ENCODE measurements at places on chromosomes 16 and 17. TPM values are rescaled to one million over a fixed set of nuclear protein-coding genes. Genes with fewer than 3 reads are reported as not detected.
A peak's percentile ranks its signal among the peaks of the same experiment; 100 is the strongest.

- no peaks in the 10 kb centered on the region for H3K36me3 ChIP-seq
- H3K4me3 ChIP-seq: no peak overlapping the region
- no peak overlapping the region for H3K27ac ChIP-seq
- DNase-seq: no peak
- H3K27me3 ChIP-seq: no peaks in the 10 kb centered on the region
- H3K4me1 ChIP-seq: no peaks in the 10 kb centered on the region
Measured at GRCh38 chr16:9002042-9002441, 38.3 kb upstream of the USP7 start.

The ACSM5 gene
- total RNA-seq: not detected

DNA sequence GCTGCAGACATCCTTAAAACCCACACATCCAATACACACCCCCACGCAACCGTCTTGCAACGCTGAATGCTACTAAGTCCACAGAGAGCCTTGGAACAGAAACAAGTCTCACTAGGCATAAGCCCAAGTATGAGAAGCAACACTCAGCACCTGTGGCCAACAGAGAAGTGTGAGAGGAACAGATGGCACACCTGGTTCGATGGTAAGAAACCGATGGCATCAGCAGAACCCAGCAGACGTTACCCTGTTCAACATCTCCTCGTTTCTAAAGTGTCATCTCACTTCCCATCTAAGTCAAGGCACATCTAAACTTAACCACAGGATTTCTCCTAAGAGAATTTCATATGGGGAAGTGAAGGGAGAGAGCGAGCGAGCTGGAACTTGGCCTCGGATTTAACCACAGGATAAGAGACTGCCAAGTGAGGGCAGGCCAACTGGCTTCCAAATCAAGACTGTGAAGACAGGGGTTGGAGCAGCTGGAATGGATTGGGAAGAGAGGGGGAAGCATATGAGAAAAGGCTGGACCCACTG lies 41.0 kb downstream of the NXPH3 start:
- peaks cover 59% of the 10 kb centered on the region for H3K36me3 ChIP-seq
- no peak overlapping the region for H3K4me3 ChIP-seq
- DNase-seq: no peak
- no peak overlapping the region for H3K27ac ChIP-seq
- no peaks in the 10 kb centered on the region for H3K27me3 ChIP-seq

DNA sequence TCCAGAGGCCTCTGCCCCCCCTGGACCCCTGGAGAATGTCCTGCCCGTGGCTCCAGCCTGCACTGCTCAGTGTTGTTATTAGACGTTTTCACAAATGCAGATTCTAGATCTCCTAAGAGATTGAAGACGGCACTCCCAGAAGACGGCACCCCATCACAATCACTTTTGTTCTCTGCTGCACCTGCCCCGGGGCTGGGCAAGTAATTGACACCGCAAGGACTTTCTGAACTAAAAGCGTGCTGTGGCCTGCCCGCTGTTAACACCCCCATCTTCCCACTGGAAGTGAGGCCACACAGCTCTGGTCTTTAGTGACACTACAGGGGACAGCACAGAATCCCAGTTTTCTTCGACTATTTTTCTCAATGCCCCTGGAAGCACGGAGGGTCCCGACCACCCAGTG lies 256.9 kb downstream of the ENGASE start:
- no peak for DNase-seq
- H3K4me3 ChIP-seq: no peak overlapping the region
- no peaks in the 10 kb centered on the region for H3K36me3 ChIP-seq

DNA sequence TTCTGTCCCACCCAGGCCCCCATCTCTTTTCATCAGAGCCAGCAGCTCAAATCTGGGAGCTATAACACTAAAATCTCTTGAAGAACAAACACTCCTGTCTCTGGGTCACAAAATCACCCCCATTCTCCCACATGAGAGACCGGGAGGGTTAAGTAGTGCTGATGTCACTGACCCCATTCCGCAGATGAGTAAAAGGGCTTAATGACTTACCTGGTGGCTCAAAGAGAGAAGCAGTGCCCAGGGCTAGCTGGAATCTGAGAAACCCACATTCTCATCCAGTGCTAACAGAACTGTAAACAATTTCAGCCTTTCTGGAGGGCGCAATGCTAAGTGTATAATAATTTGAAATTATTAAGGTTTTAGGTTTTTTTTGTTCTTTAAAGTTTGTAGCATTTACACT lies 26.3 kb upstream of the LHX1 start:
- no peaks in the 10 kb centered on the region for H3K4me1 ChIP-seq
- H3K27me3 ChIP-seq: no peaks in the 10 kb centered on the region
- H3K36me3 ChIP-seq: no peaks in the 10 kb centered on the region
- no peak overlapping the region for H3K27ac ChIP-seq
- H3K4me3 ChIP-seq: no peak overlapping the region

The SOST gene
- not detected for total RNA-seq

The KRT32 gene
- not detected for total RNA-seq

DNA sequence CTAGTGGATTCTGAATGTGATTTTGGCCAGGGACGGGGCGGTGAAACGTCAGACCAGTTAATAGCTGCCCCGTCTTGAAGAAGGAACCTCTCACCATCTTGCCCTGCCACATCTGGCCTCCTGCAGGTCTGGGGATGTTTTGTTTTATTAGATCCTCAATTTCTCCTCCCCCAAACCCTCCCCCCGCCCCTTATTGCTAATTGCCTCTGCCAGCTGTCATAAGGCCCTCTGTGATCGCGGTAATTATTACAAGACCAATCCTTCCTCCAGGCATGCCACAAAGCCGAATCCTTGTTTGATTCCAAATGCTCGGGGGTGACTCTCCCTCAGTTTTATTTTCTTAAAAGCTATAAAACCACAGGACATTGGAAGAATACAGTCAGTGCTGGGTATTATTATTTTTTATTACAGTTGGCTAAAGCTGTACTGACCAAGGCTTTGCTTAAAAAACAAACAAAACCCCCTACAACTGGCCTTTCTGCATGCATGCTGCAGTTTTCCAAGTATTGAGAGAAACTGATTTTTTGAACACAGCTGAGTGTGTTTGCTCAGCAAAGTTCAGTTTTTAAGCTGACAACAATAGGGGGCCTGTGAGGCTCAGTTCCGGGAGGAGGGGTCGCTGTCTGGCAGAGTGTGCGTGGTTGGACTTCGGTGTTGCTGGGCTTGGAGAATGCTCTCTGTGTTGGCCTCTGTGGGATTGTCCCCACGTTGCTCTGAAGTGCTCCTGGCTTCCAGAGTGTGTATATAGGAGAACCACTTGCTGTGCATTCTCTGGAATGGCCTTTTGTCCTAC lies 1.7 kb downstream of the KSR1 start:
- peak overlapping the region; percentile 61 for H3K4me3 ChIP-seq
- H3K27ac ChIP-seq: no peak overlapping the region
- no peak for DNase-seq
- no peaks in the 10 kb centered on the region for H3K36me3 ChIP-seq
- no peaks in the 10 kb centered on the region for H3K27me3 ChIP-seq
